Foreskin fibroblast (primary cell): ENCODE measurements at places on chromosomes 2 and 18.

GRCh38 chr2:238698072-238698352, 149.9 kb upstream of the TWIST2 start:
- no peak for DNase-seq

- DNase-seq = no peak
These were observed 89.3 kb upstream of the ATL2 start for GRCh38 chr2:38466409-38466808.

DNA sequence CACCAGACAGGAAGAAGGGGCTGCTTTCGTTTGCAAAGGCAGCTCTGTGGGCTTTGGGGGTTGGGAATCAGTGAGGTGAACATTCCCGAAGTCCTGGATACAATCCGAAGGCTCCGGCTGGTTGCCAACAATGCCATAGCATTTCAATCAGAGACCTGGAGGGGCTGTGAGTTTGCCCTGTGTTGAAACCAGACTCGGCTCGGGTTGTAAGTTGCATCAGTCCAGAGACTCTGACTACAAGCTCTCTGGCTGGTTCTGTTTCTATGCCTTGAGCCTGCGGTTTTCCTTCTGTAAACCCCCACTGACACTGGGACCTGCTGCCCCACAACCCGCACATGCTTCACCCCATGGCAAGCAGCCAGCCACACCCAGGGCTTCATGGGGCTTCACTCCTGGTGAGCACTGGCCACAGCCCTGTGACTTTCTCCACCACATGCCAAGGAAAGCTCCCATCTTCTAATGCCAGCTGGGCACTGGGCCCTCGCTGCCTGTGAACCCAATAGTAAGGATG, 85.7 kb upstream of the ODC1 start:
- DNase-seq = no peak

DNA sequence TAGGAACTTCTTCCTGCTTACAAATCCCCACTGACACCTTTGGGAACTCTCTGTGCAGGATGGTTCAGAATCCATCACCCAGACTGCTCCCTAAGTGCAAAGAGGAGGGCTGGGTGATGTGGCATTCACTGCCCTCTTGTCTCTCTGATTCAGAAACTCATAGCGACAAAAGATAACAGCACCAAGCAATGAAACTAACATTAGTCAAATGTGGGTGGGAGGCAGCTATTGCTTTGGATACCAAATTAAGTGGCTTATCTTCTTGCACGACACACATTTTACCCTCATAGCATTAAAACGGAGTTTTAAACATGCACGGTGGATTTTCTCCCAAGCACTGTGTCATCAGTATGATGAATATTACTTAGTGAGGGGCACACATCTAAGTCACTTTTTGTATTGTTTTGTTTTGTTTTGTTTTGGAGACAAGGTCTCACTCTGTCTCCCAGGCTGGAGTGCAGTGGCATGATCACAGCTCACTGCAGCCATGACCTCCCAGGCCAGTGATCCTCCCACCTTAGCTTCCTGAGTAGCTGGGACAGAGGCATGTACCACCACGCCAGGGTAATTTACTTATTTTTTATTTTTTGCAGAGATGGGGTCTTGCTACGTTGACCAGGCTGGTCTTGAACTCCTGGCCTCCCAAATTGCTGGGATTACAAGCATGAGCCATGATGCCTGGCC, 40.9 kb upstream of the NEB start:
- peak; percentile 26 for DNase-seq

GRCh38 chr2:59888015-59888414, 665.4 kb downstream of the BCL11A start:
- DNase-seq = no peak

DNA sequence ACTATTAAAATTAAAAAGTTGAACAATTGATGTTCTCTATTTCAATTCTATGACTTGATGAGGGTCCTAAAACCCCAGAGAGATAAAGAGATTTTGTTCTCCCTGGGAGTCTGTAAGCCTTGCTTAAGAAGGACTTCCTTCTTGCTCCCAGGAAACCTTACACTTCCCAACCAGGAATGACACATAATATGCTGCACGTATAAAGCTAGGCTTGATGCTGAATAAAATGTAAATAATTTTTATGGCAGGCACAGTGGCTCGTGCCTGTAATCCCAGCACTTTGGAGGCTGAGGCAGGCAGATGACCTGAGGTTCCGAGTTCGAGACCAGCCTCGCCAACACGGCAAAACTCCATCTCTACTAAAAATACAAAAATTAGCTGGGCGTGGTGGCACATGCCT, 27.8 kb downstream of the SPIRE1 start:
- DNase-seq = peak; percentile 48

DNA sequence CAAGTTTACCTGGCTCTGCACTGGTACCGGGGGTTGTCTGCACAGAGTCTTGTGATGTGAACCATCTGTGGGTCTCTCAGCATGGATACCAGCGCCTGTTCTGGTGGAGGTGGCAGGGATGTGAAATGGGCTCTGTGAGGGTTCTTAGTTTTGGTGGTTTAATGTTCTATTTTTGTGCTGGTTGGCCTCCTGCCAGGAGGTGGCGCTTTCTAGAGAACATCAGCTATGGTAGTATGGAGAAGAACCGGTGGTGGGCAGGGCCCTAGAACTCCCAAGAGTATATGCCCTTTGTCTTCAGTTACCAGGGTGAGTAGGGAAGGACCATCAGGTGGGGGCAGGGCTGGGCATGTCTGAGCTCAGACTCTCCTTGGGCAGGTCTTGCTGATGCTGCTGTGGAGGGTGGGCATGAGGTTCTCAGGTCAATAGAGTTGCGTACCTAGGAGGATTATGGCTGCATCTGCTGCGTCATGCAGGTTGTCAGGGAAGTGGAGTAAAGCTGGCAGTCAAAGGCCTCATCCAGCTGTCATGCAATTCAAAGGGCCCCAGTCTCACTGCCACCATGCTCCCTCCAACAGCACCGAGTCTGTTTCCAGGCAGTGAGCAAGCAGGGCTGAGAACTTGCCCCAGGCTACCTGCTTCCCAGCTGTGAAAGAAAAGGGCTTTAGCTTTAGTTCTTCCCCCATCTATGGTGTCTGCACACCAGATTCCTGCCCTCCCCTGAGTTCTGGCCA, 278.0 kb downstream of the METTL4 start:
- no peak for DNase-seq

DNA sequence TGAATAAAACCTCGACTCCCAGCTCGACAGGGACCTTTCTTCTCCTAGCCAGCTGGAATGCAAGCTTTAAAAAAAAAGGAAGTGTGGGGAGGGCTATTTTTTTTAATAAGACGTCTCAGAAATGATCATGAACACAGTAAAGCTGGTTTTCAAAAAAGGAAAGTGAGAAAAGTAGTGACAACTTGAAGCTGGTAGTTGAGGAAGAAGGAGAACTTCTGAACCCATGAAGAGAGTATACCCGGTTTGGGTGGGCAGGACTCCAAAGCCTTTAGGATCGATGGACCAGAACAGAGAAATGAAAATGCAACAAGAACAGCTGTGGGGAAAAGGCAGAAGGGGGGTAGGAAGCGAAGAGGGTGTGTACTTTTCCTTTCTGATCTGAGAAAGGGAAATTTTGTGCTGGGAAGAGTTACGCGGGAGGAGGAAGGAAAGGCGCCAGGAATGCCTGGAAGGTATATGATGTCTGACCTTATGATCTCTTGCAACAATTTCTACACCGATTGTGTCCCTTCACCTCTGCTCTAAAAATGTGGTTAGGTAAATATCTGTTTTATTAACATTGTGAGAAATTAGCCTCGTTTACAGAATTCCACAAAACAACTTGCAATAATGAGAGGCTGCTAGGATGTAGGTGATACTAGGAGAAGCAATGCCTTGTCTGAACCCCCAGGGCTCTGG, 22.6 kb upstream of the CYP1B1 start:
- DNase-seq = no peak

DNA sequence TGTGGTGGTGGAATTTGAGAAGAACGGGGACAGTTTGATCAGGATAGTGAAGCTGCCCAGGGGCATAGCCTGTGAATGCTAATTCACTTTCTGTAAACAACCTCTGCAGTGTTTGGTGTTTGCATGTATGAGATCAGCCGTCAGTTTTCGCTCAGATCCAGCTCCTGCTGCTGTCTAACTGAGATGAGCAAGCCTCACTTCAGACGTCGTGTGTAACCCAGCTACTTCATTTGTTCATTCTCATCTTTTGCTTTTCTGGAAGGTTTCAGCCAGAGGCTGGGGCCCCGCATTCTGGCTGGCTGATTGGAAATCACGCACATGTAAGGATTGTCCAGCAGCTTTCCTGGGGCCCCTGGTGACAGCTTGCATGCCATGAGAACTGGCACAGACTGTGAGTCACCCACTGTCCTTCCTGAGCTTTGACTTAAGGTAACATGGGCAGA, 48.9 kb downstream of the LDLRAD4 start:
- no peak for DNase-seq

GRCh38 chr18:43040281-43040680, 75.2 kb downstream of the RIT2 start:
- no peak for DNase-seq

GRCh38 chr18:57859314-57859713, 56.2 kb upstream of the ATP8B1 start:
- no peak for DNase-seq

DNA sequence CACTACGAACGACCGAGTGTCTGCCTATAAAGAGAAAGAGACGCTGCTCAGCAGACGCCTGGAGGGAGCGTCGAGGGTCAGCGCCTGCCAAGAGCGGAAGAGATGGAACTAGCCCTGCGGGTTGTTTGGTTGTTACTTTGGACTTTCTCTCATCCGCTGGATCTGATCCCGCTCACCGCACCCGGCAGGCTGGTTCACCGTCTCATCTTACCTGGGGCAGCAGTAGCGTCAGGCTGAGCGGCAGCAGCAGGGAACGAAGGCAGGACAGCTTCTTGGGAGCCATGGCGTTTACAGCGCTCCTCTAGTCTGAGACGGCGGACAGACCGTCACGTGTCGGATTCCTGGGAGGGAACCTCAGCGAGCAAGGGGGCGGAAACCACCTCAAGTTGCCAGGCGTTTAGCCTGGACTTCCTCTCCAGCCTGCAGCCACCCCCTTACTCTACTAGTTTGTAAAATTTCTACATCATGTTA, 1.9 kb downstream of the GLB1L start:
- no peak for DNase-seq

DNA sequence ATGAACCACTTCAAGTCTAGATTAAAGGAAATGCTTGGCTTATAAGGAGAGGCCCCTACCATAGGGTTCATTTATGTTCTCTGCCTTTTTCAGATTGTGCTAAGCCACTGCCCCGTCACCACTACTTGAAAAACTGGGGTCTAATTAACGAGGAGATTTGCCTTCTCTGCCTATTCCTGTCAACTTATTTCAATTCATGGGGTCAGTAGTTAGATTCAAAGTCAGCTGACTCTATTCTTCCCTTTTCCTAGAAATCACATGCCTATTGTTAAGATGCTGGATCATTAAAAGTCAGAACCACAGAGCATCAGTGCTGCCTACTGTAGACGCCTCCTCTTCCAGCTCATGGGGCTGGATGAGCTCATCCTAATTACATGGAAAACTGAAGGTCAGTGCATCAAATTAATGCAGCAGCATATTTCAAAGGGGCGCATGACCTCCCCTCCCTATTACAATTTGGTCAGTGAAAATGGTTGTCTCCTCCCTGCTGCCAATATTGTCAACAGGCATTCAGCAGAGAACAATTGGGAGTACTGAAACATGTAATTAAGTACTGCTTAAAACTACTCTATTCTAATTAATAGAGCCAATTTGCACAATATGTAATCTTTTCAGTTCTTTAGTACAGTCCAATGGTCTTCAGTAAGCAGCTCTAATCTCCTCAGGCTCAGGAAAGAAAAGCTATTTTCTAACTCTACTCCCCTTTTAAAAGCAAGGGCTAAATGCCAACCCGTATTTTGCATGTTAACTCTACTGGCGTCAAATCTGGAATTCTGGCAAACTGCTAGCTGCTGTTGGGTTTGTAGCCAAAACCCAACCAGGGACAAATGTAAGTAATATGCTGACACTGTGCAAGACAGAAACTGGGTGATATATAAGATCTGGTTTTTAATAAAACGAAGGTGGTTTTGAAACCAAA, 117.4 kb upstream of the ITGB6 start:
- DNase-seq = no peak

- no peak for DNase-seq
These were observed 185.5 kb upstream of the ZSWIM2 start for GRCh38 chr2:187034434-187034833.

GRCh38 chr2:237383991-237384671, 29.8 kb downstream of the COL6A3 start:
- peak; percentile 51 for DNase-seq
